Aorta (tissue), 5 donors: ENCODE measurements at places on chromosomes 13 and 19. TPM values are rescaled to one million over a fixed set of nuclear protein-coding genes. Genes with fewer than 3 reads are reported as not detected.

LENG9 gene
- total RNA-seq: 5.4 TPM

ATP8B3 gene
- total RNA-seq: 4.7 TPM

PSG11 gene
- not detected for total RNA-seq

IGFL4 gene
- not detected for total RNA-seq

PSMC4 gene
- 66.8 TPM for total RNA-seq

TEX26 gene
- 0.24 TPM for total RNA-seq

HNRNPA1L2 gene
- 5.0 TPM for total RNA-seq

DNA sequence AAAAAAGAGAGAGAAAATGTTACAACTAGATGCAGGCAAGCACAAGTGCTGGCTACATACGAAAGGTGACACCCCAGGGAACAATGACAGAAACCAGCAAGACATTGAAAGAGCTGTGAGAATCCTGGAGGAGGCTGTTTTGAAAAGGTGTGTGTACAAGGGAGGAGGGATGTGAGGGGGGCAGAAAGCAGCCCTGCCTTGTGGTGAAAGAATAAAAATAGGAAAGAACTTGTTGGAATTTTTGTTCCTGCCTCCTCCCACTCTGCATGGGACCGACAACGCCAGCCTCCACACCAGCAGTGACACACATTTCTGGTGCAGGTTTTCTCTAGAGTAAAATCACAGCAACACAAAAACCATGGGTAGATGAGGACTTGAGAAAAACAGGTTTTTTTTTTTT lies 1258.6 kb downstream of the PCDH9 start:
- DNase-seq: no peak

DNA sequence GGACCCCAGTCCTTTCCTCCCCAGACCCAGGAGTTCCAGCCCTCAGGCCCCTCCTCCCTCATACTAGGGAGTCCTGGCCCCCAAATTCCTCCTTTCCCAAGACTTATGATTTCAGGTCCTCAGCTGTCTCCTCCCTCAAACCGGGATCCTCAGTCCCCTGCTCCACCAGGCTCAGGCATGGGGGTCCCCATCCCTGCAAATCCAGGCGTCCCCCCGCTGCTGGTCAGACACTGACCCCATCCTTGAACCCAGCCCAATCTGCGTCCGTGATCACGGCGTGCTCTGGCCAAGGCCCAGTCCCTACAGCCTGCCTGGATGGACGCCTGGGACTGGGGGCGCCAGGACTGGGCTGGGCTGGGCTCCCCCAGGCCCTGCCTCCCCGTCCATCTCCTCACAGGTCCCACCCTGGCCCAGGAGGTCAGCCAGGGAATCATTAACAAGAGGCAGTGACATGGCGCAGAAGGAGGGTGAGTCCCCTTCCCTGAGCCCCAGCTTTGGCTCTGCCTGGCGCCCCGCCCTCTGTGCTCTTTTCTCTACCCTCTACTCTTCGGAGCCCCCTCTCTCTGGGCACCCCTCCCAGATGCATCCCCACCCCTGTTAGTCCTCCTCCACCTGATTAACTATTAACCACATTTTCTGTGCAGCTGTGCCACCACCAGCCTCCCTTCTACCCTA lies 672 bp downstream of the HPN start:
- DNase-seq: no peak

- DNase-seq: no peak
Measured at GRCh38 chr13:81988567-81988966, 1647.6 kb upstream of the SPRY2 start.

- no peak for DNase-seq
Measured at GRCh38 chr13:87356314-87356713, 314.9 kb upstream of the SLITRK5 start.

GRCh38 chr13:33353646-33354045 lies 68.1 kb upstream of the STARD13 start:
- DNase-seq: no peak

DNA sequence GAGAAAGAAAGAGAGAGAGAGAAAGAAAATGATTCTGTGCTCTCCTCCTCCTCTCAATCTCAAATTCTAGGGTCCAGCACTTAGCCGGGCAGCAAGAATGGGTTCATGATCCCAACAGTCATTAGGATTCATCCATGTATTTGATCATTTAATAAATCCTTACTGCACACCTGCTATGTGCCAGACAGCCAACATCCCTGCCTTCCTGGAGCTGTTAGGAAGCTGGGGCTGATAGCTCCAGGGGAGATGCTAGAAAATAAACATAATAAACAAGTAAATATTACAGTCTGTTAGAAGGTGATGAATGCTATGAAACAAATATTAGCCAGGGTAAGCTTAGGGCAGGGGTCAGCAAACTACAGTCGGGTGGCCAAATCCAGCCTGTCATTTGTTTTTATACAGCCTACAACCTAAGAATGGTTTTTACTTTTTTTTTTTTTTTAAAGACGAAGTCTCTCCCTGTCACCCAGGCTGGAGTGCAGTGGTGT lies 9.9 kb upstream of the ACP7 start:
- no peak for DNase-seq

- DNase-seq: no peak
Measured at GRCh38 chr13:106176117-106176516, 359.3 kb downstream of the EFNB2 start.

DNA sequence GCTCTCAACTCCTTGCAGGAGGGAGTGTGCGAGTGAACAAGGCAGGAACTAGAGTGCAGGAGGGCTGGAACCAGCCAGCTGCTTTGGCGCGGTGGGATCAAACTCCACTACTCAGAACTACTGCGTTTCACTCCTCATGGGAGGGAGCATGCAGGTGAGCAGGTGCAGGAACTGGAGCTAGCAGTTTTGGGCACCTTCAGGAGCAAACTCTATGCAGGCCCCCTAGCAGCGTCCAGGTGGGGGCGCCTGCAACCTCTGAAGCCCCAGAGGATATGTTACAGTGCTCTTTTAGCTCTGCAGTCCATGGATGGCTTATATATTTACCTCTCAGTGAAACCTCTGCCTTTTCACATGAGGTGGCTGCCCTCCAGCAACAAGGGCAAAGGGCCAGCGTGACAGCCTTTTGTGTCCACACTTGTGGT lies 1303.4 kb downstream of the PCDH9 start:
- peak; percentile 44 for DNase-seq

GRCh38 chr19:403221-404027 lies 5.5 kb downstream of the C2CD4C start:
- peak; percentile 62 for DNase-seq

DNA sequence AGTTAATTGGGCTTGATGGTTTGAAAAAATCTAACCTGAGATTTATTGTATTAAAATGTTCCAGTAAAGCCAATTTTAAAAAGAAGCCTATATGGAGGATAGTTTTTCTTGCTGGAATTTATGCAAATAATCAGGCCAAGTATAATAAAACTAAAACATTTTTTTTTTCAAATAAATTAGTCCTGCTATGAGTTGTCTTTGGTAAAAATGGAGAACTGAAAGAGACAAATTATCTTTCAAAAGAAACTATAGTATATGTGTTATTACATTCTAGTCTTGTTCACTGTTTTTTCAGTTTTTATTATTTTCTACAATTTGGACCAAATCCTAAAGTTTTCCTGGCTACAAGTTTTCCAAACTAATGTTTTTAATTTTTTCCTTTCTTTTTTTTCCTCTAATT lies 468.9 kb downstream of the UQCRFS1 start:
- no peak for DNase-seq

GRCh38 chr19:40588110-40588854 lies 11.6 kb downstream of the SHKBP1 start:
- no peak for DNase-seq

- DNase-seq: no peak
Measured at GRCh38 chr13:109657395-109657794, 129.0 kb downstream of the IRS2 start.

GRCh38 chr13:47503475-47503874 lies 497.6 kb downstream of the SUCLA2 start:
- DNase-seq: no peak

DNA sequence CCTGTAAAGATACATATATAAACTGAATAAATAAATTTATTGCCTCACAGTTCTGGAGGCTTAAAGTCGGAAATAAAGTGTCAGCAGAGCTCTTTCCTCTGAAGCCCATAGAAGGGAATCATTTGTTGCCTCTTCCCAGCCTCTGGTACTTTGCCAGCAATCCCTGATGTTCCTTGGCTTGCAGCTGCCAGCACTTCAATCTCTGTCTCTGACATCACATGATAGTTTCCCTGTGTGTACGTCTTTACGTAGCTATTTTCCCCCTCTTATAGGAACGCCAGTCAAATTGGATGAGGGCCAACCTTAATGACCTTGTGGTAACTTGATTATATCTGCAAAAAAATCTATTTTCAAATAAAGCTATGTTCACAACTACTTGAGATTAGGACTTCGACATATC lies 250.9 kb downstream of the LIG4 start:
- DNase-seq: no peak

DNA sequence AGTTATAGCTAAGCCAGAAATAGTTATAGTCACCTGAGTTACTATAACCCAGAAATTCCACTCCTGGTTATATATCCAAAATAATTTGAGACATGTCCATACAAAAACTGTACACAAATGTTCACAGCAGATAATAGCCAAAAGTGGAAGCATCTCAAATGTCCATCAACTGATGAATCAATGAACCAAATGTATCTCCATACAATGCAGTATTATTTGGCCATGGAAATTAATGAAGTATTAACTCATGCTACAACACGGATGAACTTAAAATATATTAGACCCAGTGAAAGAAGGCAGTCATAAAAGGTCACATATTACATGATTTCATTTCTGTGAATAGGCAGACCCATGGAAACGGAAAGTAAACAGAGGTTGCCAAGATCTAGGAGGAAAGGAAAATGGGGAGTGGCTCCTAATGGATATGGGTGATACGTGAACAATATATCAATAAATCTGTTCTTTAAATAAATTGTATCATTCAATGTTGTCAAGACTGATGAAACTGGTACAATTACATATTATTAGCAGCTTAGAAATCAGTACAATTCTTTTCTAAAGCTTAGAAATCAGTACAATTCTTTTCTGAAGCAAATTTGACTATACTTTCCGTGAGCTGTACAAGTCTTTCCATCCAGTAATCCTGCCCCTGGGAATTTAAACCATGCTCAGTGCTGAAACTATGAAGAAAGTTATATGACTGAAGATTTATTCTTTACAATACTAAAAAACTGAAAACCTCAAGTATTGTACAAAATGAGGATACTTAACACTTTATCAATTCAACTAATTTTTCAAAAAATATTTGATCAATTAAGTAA lies 47.0 kb upstream of the DIAPH3 start:
- DNase-seq: no peak

DNA sequence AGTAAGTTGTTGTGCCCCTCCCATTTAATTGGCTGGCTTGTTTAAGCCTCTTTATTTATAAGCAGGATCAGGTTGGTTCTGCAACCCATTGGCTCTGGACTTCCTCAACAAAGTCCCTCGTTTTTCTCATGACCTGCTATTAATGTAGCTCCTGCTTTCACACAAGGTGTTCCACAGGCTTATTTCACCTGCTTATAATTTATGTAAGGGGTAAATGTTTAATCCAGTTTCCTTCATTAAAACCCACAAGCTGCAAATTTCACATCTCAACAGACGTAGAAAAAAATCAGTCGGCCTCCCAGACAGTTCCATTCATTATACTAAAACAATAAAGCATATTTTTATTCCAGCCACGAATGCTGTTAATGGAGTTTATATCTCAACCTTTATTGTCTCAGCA lies 86.1 kb downstream of the TBC1D4 start:
- no peak for DNase-seq

DNA sequence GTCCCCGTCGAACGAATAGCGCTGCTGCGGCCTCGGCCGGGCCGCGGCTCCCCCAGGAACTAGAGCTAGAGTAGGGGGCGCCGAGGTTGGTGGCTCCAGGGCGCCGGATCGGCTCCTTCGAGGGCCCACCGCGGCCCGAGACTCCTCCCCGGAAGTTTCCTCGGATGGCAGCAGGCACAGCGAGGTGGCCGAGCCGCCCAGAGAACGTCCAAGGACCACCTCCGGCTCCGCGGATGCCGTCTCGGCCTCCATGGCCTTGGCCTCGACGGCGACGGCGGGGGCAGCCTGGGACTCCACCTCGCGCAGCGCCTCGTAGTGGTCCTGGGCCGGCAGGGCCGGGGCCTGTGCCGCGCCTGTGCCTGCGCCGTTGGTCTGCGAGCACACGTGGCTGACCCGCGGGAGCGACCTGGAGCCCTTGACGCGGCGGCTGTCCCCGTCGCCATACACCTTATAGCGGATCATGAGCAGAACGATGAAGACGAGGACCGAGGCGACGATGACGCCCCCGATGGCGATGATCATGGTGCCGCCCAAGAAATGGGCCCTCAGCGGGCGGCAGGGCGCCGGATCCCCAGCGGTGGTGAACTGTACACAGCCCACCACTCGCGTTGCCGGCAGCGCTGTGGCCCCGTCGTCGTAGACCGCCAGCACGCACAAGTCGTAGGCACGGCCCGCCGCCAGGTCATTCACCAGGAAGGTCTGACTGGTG lies 11.8 kb downstream of the IFNL1 start:
- peak; percentile 40 for DNase-seq

DNA sequence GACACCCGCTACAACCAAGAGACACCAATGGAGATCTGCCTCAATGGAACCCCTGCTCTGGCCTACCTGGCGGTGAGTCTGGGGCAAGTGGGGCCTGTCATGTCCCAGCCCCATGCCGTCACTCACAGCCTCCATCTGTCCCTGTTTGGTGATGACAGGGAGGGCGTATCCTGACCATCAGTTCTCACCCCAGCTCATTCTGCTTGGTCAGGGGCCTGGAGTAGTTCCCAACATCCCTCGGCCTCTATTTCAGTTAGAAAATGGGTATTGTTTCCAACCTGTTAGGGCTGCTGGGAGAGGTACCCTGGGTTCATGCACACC lies 18.2 kb downstream of the HIPK4 start:
- DNase-seq: no peak

DNA sequence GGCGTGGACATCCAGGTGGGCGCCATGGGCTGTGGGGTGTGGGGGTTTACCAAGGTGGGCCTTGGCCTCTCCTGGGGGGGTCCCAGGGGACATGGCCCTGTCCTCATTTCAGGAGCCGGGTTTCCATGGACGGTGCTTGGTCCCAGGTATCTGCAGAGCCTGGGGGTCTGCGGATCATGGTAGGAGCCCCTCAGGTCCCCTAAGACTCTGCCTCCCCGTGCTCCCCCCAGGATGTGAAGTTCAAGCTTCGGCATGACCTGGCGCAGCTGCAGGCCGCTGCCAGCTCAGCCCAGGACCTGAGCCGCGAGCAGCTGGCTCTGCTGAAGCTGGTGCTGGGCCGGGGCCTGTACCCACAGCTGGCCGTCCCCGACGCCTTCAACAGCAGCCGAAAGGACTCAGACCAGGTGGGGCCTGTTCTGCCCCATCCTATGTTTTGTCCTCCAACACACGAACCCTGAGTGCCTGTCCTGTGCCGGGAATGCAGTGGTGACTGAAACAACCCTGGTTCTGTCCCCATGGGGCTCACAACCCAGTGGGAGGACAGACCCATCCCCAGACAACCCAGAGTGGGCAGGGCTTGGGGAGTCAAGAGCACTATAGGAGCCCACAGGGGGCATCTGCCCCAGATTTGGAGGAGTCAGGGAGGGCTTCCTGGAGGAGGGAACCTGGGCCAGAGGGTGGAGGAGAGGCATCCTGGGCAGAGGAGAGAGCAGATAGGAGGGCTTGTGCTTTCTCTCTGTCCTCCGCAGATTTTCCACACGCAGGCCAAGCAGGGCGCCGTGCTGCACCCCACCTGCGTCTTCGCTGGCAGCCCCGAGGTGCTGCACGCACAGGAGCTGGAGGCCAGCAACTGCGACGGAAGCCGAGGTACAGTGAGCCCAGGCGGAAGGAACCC lies 26.8 kb downstream of the DHX34 start:
- no peak for DNase-seq

GRCh38 chr19:15464394-15465385 lies at the start of gene RASAL3:
RASAL3 (minus strand) TSS chr19:15464544; CDS start chr19:15464358, 186 bp downstream.
- peak; percentile 63 for DNase-seq
